Urinary bladder (tissue), 4 donors: ENCODE measurements at places on chromosomes 16 and 17. TPM values are rescaled to one million over a fixed set of nuclear protein-coding genes. Genes with fewer than 3 reads are reported as not detected.

TBC1D3B gene
- total RNA-seq = 2.1 TPM

ICAM2 gene
- total RNA-seq = 29.0 TPM

DNA sequence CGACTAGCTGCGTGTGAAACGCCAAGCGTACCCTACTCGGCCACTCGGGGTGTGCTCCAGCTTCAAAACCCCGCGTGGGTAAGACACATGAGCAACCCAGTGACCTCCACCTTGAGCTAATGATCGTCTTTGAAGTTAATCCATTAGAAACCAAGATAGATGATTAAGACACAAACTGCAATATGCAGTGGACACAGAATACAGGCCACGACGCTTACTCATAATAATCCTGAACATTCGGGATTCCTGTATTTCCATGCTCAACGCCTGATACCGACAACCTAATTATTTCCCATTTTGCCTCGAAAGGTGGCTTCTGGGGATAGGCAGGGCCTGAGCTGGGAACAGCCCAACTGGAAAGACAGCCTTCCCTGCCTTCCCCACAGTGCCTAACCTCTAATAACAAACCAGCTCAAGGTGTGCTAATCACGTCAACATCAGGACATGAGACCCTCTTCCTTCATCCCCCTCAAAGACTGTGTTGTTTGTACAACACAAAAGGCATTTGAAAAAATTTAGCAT lies 504 bp upstream of the COPRS start:
- DNase-seq = no peak

MRPS23 gene
- 17.3 TPM for total RNA-seq

ELP5 gene
- 17.7 TPM for total RNA-seq

CCDC40 gene
- 8.0 TPM for total RNA-seq

GRCh38 chr17:72765368-72766153 lies 326.9 kb downstream of the SLC39A11 start:
- no peak for DNase-seq
